A549 treated with ZK216348 at 1 μM for 4 hours (cell line): ENCODE measurements at places on chromosomes 7 and 10. TPM values are rescaled to one million over a fixed set of nuclear protein-coding genes. Genes with fewer than 3 reads are reported as not detected.

Gene SNCG
- 11.6 to 19.1 TPM (median 15.3 TPM) in 5 replicates for total RNA-seq

Gene GPRIN2
- total RNA-seq = 18.5 to 45.5 TPM (median 38.5 TPM) in 5 replicates

Gene SPDYE11
- total RNA-seq = not detected in 5 replicates

Gene SPDYE2B
- not detected in 5 replicates for total RNA-seq

Gene KNDC1
- total RNA-seq = 0.52 to 2.4 TPM (median 0.87 TPM) in 5 replicates

Gene ABCC2
- total RNA-seq = 144 to 173 TPM (median 148 TPM) in 5 replicates

Gene FAM171A1
- total RNA-seq = 21.7 to 25.6 TPM (median 23.9 TPM) in 5 replicates

Gene TAS2R4
- 0.11 to 0.20 TPM (median 0.18 TPM) in 5 replicates for total RNA-seq

Gene ATOH7
- total RNA-seq = 0.18 to 0.31 TPM (median 0.22 TPM) in 5 replicates

Gene LAMB4
- 0.14 to 0.26 TPM (median 0.22 TPM) in 4 of 5 replicates, not detected in the other for total RNA-seq

Gene SLC29A3
- total RNA-seq = 18.0 to 26.4 TPM (median 21.5 TPM) in 5 replicates

Gene ZNF777
- 14.6 to 23.2 TPM (median 21.6 TPM) in 5 replicates for total RNA-seq

Gene IFIT1
- 3.5 to 7.0 TPM (median 4.8 TPM) in 5 replicates for total RNA-seq

Gene TAS2R41
- not detected in 5 replicates for total RNA-seq

Gene CRTAC1
- total RNA-seq = 1.0 to 1.4 TPM (median 1.2 TPM) in 5 replicates

Gene NPSR1
- total RNA-seq = not detected in 5 replicates

Gene AKR1C8
- 0.29 TPM in 1 of 5 replicates, not detected in the others for total RNA-seq

Gene TMEM184A
- 6.8 to 14.2 TPM (median 11.3 TPM) in 5 replicates for total RNA-seq

Gene AGR2
- total RNA-seq = 104 to 176 TPM (median 152 TPM) in 5 replicates

Gene RBM20
- total RNA-seq = 1.6 to 2.7 TPM (median 2.4 TPM) in 5 replicates

Gene LRGUK
- 0.18 to 0.73 TPM (median 0.36 TPM) in 5 replicates for total RNA-seq

Gene CALHM2
- total RNA-seq = 3.1 to 7.0 TPM (median 4.8 TPM) in 5 replicates

Gene SHLD2
- 18.3 to 30.6 TPM (median 23.9 TPM) in 5 replicates for total RNA-seq
